ENCODE measurements at places on chromosomes 6 and 20. TPM values are rescaled to one million over a fixed set of nuclear protein-coding genes. Genes with fewer than 3 reads are reported as not detected.

The NRSN1 gene
- total RNA-seq = not detected

The ZNFX1 gene
- total RNA-seq = 89.5 TPM

DNA sequence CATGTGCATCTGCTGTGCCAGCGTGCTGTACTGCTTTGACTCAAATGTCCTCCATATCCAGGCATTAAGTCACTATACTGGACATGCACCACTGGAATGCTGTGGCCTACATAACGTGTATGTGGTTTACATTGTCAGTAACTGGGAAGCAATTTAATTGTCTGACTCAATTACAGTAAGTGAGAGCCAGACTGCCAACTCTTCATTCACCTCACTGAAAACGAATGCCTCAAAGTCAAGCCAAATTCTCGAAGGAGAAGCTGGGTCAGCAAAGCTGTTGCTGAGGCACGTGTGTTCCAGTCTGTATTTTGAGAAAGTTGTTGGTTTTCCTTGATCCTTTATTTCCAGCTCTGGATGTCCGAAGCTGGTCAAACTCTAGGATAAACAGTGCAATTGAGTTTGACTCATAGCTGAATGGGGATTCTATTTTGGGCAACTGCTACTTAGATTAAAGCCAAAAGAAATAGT, 534.3 kb downstream of the COL12A1 start:
- no peak overlapping the region for H3K27ac ChIP-seq
- H3K4me3 ChIP-seq = no peak overlapping the region
- H3K36me3 ChIP-seq = no peaks in the 10 kb centered on the region
- no peak for DNase-seq
- no peaks in the 10 kb centered on the region for H3K27me3 ChIP-seq

GRCh38 chr20:37245216-37246150, 16.1 kb downstream of the GHRH start:
- DNase-seq = no peak
- H3K36me3 ChIP-seq = peaks cover 23% of the 10 kb centered on the region
- H3K27me3 ChIP-seq = no peaks in the 10 kb centered on the region

DNA sequence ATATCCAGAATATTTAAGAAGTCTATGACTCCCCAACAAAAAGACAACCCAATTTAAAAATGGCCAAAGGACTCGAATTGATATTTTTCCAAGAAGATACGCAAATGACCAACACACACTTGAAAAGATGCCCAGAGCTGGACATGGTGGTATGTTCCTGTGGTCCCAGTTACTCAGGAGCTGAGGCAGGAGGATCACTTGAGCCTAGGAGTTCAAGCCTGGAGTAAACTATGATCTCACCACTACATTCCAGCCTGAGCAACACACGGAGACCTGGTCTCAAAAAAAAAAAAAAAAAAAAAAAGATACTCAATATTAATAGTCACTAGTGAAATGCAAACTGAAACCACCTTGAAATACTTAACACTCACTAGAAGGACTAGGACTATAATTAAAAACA, 12.2 kb upstream of the ARMC2 start:
- H3K27me3 ChIP-seq = peaks cover 10% of the 10 kb centered on the region
- peaks cover 49% of the 10 kb centered on the region for H3K4me1 ChIP-seq
- no peak overlapping the region for H3K27ac ChIP-seq
- no peak overlapping the region for H3K4me3 ChIP-seq
- DNase-seq = no peak

The ID4 gene
- total RNA-seq = not detected

The TMEM170B gene
- total RNA-seq = 0.50 TPM

GRCh38 chr6:132063204-132063603, 112.0 kb upstream of the CCN2 start:
- DNase-seq = no peak
- no peak overlapping the region for H3K27ac ChIP-seq
- H3K4me1 ChIP-seq = no peaks in the 10 kb centered on the region
- no peak overlapping the region for H3K4me3 ChIP-seq

DNA sequence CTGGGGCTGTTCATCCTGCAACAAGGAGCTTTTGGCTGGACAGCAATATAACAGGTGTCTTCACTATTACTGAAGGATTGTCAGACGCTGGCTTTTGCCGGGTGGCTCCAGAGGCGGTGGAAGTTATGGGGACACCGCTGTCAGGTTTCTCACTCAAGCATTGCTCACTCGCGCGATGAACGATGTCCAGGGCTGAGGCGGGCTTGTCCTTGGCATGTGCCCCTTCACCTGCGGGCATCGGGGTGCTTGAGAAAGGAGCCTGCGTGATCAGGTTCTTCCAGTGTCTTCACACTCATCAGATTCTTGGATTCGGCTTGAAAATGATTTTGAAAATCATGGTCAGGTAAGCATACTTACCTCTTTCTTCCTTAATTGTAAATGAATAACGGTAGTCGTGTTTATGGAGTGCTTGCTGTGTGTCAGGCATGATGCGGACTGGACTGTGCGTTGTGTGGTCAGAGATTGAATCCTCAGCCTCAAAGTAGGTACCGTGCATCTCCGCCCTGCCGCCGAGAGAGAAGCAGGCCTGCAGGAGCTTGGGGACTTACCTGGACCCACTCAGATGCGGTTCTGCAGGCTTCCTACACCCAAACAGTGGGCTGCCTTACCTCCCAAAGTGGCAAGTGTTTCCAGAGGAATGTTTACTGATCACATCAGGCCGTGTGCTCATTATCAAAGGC, 18.3 kb upstream of the PYGB start:
- no peak overlapping the region for H3K27ac ChIP-seq
- peaks cover 7% of the 10 kb centered on the region for H3K27me3 ChIP-seq
- H3K4me1 ChIP-seq = no peaks in the 10 kb centered on the region
- no peak for DNase-seq
- H3K36me3 ChIP-seq = peaks cover 4% of the 10 kb centered on the region
- H3K4me3 ChIP-seq = no peak overlapping the region

DNA sequence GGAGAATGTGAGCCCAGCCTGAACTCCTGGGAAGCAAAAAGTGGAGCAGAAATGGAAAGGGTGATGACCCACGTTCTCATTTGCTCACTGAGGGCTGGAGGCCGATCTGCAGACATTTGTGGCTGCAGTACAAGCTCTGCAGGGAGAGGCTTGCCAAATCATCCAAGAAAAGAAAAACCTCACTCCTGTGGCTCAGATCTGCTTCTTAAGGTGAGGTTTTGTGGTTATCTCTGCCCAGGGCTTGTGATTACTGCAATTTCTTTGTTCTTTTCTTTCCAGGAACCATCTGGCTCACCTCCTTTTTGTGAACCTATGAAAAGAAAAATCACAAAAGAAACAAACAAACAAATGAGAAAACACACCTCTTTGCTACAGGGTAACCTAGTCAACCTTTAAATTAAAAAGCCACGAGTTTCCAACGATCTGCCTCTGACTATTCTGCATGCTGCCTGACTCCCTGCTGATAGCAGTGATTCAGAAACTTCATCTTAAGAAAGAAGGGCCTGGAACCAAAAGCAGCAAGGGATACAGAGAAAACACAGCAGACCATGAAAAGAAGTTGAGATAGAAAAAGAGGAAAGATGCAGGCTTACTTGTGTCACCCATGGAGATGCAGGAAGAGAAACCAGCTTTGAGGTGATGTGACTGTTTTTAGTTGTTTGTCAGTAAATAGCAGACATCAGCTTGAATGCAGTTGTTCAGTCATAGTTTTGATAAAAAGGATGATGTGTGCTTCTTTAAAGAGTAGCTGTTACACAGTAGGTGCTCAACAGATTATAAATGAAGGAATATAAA, 165.1 kb downstream of the LMBRD1 start:
- no peak overlapping the region for H3K4me3 ChIP-seq
- peaks cover 7% of the 10 kb centered on the region for H3K27me3 ChIP-seq
- H3K4me1 ChIP-seq = peaks cover 16% of the 10 kb centered on the region
- no peak for DNase-seq
- no peak overlapping the region for H3K27ac ChIP-seq

GRCh38 chr6:124487623-124488431, 474.4 kb upstream of the RNF217 start:
- H3K36me3 ChIP-seq = no peaks in the 10 kb centered on the region
- no peaks in the 10 kb centered on the region for H3K4me1 ChIP-seq
- no peaks in the 10 kb centered on the region for H3K27me3 ChIP-seq
- H3K27ac ChIP-seq = no peak overlapping the region

DNA sequence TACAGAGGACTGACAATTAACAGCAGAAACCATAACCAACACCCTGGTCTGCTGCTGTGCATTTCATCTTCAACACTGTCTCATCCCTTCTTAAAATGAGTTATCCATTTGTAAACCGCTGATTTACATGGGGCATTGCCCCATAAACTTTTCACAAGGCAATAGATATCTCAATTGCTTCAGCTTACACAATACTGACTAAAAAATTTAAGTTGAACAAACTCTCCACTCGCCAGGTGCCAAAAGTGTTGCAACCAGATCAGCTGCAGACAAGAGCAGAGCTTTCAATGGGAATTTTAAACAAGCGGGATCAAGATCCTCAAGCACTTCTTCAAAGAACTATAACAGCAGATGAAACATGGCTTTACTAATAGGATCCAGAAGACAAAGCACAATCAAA, 183.0 kb downstream of the TASP1 start:
- H3K4me1 ChIP-seq = no peaks in the 10 kb centered on the region
- no peak overlapping the region for H3K4me3 ChIP-seq
- no peak for DNase-seq
- no peak overlapping the region for H3K27ac ChIP-seq
- H3K36me3 ChIP-seq = no peaks in the 10 kb centered on the region

GRCh38 chr6:136319732-136320131, 30.1 kb upstream of the BCLAF1 start:
- DNase-seq = no peak
- H3K4me1 ChIP-seq = no peaks in the 10 kb centered on the region
- no peak overlapping the region for H3K27ac ChIP-seq

The RPRD1B gene
- 27.6 TPM for total RNA-seq

GRCh38 chr6:143368426-143368825, 82.1 kb downstream of the ADAT2 start:
- DNase-seq = no peak
- H3K4me1 ChIP-seq = peaks cover 8% of the 10 kb centered on the region
- H3K27ac ChIP-seq = no peak overlapping the region
- peaks cover 2% of the 10 kb centered on the region for H3K27me3 ChIP-seq
- no peaks in the 10 kb centered on the region for H3K36me3 ChIP-seq
- H3K4me3 ChIP-seq = no peak overlapping the region

- no peak for DNase-seq
- no peak overlapping the region for H3K4me3 ChIP-seq
- H3K27me3 ChIP-seq = peaks cover 7% of the 10 kb centered on the region
- H3K27ac ChIP-seq = no peak overlapping the region
These were observed 230.3 kb downstream of the PKHD1 start for GRCh38 chr6:51857134-51857533.

The GPR63 gene
- 3.5 TPM for total RNA-seq

The BNIP5 gene
- total RNA-seq = not detected

The UBD gene
- total RNA-seq = 0.40 TPM

GRCh38 chr6:131683479-131683878, 17.7 kb downstream of the OR2A4 start:
- H3K27ac ChIP-seq = no peak overlapping the region
- H3K4me3 ChIP-seq = no peak overlapping the region
- peaks cover 9% of the 10 kb centered on the region for H3K27me3 ChIP-seq
- peaks cover 38% of the 10 kb centered on the region for H3K4me1 ChIP-seq
- H3K36me3 ChIP-seq = no peaks in the 10 kb centered on the region

DNA sequence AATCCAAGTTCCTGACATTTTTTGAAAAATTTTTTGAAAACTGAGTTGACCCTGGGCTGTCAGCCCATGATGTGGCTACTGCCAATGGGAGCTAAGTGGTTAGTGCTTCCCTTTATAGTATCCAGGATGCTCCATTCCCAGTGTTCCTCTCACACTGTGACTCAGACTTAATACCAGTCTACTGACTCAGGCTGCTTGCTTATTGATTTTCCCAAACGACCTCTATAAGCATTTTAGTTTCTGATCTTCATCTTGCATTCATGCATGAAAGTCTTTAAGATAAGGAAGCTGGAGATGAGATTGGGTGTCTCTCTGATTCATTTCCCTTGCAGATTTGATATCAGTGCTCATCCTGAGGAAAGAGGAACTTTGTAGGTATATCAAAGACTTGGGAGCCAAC, 560.0 kb downstream of the TBC1D32 start:
- no peak overlapping the region for H3K4me3 ChIP-seq
- no peaks in the 10 kb centered on the region for H3K4me1 ChIP-seq
- DNase-seq = no peak
- H3K27ac ChIP-seq = no peak overlapping the region

DNA sequence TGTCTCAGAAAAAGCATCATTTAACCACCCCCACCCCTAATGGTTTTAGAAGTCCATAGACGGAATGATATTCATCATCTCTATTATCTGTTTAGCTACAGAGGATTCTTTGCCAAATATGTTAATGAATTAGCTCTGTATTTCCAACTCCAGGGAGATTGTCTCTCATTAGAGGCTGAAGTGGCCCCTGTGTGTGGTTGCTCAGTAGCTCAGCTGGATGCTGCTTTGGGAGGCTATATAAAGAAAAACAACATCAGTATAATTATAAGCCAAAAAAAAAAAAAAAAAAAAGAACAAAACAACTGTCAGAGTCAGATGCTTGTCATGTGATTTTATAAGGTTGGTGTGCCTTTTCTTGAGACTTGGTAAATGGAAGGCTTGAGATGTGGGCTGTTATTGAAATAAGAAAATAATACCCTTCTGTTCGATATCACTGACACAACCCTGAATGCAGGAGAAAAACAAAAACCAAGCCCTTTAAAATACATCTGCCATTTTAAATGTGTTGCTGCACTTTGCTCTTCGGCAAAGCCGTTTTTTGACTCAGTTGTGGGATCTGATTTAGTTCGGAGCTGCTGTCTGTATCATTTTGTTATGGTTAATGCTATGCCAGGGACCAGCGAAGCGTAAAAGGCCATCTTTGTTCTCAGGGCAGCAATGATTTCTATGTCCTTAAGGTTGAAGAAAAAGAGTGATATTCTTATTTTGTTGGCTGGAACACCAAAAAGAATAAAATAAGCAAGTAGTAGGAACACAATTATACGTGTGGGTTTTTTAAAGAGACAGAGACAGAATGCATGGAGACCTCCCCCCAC, 422.6 kb downstream of the QKI start:
- no peaks in the 10 kb centered on the region for H3K27me3 ChIP-seq
- H3K36me3 ChIP-seq = no peaks in the 10 kb centered on the region
- H3K4me3 ChIP-seq = no peak overlapping the region
- H3K4me1 ChIP-seq = no peaks in the 10 kb centered on the region
- DNase-seq = no peak
- no peak overlapping the region for H3K27ac ChIP-seq

The SOX12 gene
- 3.2 TPM for total RNA-seq

DNA sequence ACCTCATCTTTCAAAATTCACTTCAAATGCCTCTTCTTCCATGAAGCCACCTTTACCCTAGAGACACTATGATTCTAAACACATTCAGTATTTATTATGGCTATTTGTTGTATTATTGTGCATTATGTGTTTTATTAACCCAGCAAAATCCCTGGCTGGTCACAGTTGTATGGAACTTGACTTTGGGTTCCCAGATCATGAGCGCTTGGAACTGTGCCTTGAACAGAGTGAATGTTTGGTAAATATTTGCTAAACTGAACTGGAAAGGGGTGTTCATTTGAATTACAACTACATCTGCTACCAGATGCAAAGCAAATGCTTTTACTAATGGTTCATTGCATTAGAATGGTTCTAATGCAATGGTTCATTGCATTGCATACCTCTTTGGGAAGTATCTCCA, 259.8 kb downstream of the PKHD1 start:
- no peak for DNase-seq
- H3K4me3 ChIP-seq = no peak overlapping the region
- H3K27ac ChIP-seq = no peak overlapping the region
- H3K27me3 ChIP-seq = no peaks in the 10 kb centered on the region
- no peaks in the 10 kb centered on the region for H3K4me1 ChIP-seq

The SRXN1 gene
- 16.9 TPM for total RNA-seq

The SAPCD1 gene
- 14.6 TPM for total RNA-seq

The VIP gene
- not detected for total RNA-seq

GRCh38 chr6:20205722-20206161, 6.5 kb downstream of the MBOAT1 start:
- peaks cover 87% of the 10 kb centered on the region for H3K4me1 ChIP-seq
- H3K27me3 ChIP-seq = no peaks in the 10 kb centered on the region
- H3K36me3 ChIP-seq = peaks cover 18% of the 10 kb centered on the region
- DNase-seq = no peak

All from activated CD4-positive, alpha-beta memory T cell treated with anti-CD3 and anti-CD28 coated beads, Interleukin-2, amount 10 ng/mL, durations not matched to agents 7 days and 5 days (primary cell).